ENCODE measurements at places on chromosomes 2 and 18. TPM values are rescaled to one million over a fixed set of nuclear protein-coding genes. Genes with fewer than 3 reads are reported as not detected.
A peak's percentile ranks its signal among the peaks of the same experiment; 100 is the strongest.

KATNAL2 gene
- total RNA-seq, result 4.5 TPM

LYPD1 gene
- 0.40 TPM for total RNA-seq

ALK gene
- total RNA-seq, result not detected

LINC00305 gene
- not detected for total RNA-seq

TCF7L1 gene
- 5.7 TPM for total RNA-seq

LBX2 gene
- 7.7 TPM for total RNA-seq

NEU4 gene
- total RNA-seq, result 109 TPM

DNA sequence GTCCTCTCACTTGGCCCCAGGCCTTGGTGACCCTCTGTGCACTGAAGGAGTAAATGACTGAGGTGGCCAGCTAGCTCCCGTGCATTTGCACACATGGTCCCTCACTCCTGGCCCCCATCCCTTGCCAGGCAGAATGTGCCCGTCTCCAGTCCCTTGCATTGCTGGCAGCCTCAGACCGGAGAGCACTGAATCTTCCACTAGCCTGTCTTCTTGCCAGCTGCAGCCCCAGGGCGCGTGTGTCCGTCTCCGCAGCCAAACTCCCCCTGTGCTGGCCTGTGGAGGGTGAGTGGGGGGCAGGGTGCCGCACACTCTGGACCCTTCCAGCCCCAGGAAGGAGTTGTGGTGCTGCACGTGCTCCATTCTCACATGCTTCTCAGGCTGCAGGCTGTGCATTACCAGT is 35.9 kb downstream of the INPP4A start:
- DNase-seq, result no peak

- no peak for DNase-seq
Observed at GRCh38 chr2:7620255-7620654, 703.0 kb downstream of the RNF144A start.

DNA sequence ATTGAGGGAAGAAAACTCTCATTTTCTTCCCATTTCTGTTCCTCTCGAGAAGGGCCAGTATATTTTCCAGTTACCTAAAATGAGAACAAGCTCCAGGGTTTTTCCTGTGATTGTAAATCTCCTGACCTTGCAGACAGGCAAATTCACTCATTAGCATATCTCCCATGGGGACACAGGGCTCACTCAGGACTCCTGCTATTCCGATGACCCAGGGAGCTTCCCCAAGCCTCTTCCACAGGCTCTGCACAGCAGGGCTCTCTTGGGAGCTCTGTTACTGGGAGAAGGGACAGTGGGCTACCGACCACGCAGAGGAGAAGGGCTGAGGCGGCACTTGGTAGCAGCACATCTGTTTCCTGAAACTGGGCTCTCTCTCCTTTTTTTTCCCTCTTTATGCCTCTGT is 135.2 kb upstream of the CAPN13 start:
- DNase-seq, result no peak

- DNase-seq, result no peak
Observed at GRCh38 chr2:67585400-67585799, 188.3 kb downstream of the ETAA1 start.

DNA sequence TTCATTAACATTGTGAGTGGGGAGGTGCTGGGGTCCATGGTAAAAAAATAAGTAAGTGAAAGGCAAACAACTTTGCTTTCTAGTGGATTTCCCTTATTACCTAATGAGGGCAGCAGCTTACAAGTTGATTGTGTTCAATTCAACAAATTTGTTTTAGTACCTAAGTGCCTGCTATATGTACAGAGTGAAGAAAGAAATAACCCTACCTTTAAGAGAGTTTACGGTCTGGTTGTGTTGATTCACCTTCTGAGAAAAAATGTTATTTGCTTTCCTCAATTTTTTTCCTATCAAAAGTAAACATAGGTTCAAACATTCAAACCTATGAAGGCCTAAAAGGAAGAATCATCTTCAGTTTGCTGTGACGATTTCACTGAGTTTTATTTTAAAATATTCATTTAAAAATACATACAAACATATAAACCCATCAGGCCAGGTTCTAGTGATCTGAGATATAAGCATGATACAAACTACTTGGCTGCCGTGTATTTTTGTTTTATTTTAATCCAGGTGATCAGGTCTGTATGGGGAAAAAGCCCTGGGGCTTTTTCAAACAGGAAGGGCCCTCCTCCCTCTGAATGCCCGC is 1.5 kb upstream of the SPTBN1 start:
- no peak for DNase-seq

DNA sequence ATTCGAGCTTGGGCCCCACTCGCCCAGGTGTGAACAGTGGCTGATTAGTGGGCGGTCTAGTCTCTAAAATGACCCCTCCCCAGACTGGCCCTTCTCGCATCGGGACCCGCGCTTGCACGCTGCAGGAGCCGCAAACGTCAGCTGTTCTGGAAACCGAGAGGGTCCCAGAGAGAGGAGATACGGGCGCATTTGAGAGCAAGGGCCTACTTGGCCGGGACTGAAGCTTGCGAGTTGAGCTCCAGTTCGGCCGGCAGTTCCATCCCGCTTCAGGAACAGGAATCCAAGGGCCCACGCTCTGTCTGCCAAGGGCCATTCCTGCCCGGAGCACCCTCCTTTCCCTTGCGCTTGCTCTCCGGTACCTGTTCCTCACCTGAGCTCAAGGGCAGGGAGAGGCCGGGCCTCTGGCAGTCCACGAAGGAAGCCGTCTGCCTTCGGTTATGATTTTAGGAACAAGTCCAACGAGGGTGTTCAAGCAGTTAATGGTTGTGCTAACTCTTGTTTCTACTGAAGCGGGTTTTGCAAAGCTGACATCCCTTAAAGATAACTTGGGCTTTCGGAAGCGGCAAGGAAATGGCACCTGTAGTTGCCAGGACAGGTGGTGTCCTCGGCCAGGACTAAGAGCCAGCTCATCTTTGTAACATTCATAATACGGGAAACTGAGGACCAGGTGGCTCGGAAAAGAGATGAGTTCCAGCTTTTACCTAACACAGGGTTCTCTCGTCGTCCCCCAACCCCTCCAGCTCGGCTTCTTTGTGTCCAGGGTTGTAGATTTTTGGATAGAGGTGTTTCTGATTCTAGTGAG is 3.9 kb upstream of the DLX1 start:
- DNase-seq, result no peak

- no peak for DNase-seq
Observed at GRCh38 chr2:63589148-63589958, 590 bp downstream of the MDH1 start.

- no peak for DNase-seq
Observed at GRCh38 chr2:2057125-2057721, 273.9 kb downstream of the MYT1L start.

- DNase-seq, result no peak
Observed at GRCh38 chr18:31970617-31971016, 27.7 kb upstream of the TRAPPC8 start.

DNA sequence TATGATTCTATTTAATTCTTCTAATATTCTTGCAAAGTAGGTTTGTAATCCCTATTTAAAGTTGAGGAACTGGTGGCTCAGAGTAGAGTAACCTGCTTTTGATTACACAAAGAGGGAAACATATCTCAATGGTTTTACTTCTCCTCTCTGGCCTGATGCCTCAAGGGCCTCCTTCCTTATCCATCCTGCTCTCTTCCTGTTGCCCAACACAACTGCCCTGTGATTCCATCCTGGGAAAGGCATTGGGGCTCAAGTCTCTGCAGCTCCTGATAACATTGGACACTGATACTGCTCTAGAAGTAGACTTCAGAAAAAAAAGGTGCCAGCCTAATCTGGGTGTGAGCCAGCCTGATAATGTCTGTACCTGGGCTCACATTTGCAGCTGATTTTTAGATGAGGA is 75.8 kb downstream of the RDH14 start:
- DNase-seq, result no peak

DNA sequence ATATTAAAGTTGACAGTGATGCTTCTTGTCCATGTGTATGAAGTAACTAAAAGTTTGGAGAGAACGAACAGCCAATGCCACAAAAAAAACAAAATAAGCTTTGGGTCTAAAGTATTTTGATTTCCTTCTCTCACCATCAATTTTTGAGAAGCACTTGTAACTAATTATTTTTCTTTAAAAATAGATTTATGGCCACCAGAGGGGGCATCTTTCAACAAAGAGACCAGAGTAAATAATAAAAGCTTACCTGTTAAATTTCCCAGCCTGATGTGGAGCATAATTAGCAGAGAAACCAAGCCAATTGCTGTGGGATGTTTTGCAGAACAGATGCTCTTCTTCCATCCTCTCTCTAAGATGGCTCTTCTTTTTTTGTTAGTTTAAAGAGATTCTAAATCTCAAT is 29.0 kb downstream of the LINC00305 start:
- DNase-seq, result no peak

DNA sequence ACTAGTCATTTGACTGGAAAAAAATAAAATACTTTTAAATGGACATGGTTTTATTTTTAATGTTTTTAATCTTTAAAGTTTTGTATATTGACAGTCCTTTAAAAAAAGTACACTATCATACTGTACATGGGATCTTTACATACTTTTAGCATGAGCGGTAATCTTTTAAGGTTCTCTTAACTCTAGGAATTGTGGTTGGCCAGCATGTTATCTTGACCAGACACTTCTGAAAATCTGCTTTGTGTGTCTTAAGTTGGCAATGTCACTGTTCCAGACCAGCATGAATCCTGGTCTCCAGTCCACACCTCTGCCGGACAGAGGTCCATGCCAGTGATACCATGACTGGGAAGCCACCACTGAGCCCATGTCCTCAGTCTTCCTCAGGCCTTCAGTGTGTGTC is 17.7 kb downstream of the ITGB1BP1 start:
- peak; percentile 8 for DNase-seq

DNA sequence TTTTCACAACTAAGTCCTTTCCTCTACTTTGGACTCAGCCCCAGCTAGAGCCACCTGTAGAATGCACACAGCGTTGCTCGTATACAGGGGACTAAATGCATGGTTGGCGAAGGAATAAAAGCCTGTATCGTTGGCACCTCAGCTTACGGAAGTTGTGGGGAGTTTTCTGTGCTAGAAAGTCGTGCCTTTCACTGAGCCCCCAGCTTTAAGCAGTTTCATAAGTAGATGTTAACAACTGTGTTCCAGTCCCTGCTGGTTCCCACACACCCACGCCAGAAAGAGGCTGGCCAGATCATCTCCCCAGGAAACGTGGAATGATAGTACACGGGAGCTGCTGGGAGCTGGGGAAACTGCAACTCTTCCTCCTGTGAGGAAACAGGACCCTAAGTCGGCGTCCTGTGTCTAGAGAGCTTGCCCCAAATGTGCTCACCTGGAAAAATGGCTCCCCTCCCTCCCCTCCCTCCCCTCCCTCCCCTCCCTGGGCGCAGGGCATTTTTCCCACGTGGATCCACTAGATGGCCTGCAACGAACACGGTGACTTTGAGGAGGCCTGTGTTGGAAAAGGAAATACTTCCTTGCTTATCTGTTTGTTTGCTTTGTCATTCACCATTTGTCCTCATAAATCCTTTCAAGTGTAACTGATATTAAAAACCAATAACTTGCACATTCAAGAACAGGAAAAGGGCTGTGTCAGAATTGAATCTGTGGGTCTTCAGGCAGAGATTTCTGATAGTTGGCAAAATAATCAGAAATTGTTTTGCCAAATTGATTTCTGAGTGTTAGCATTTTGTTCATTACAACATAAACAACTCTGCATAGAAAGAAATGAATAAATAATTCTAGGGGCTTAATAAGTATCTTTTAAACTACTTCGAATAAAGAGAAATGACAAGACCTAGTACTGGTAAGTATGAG is 43.9 kb upstream of the RFX8 start:
- DNase-seq, result peak; percentile 65

- no peak for DNase-seq
Observed at GRCh38 chr2:239979243-239980023, 45.7 kb downstream of the NDUFA10 start.

- DNase-seq, result no peak
Observed at GRCh38 chr2:141911485-141912066, 219.2 kb downstream of the LRP1B start.

DNA sequence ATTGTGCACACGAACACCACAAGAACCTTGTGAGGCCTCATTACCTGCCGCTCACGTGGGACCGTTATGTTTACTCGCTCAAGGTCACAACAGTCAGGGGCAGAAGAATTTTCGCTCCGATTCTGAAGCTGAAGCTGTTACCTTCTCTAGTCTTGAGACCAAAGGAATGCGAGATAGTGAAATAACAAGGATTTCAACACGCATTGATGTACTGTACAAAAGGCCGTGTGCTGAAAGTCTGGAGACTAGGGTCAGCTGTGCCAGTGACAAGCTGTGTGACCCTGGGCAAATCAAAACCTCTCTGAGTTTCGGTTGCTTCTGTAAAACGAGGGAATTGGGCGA is 583 bp downstream of the NEMP2 start:
- peak; percentile 61 for DNase-seq

DNA sequence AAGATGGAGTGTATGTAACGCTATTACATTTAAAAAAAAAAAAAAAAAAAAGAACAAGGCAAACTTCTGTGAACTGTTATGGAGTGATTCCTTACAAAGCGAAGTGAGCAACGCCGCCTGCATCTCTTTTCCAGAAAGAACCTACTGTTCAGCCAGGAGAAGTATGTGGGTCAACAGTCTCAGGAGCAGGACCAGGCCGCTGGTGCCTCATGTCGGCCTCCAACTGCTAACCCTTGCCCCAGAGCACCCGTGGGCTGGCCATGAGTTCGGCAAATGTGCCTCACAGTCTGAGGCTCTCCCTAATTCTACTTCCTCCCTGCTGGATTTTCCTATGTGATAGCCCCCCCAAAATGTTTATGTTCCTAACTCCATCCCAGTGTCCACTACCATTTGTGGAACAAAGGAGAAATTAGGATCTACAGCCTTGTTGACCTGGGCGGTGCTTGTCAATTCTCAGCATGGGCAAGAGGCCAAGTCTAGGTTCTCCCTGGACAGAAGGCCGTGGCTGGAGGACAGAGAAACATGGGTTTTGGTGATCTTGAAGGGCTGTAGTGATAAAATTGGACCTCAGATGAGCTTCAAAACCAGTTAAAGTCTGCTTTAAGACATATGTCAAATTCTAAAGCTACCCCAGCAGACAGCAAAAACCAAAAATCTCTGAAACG is 15.9 kb downstream of the FAM168B start:
- DNase-seq, result peak; percentile 75

DNA sequence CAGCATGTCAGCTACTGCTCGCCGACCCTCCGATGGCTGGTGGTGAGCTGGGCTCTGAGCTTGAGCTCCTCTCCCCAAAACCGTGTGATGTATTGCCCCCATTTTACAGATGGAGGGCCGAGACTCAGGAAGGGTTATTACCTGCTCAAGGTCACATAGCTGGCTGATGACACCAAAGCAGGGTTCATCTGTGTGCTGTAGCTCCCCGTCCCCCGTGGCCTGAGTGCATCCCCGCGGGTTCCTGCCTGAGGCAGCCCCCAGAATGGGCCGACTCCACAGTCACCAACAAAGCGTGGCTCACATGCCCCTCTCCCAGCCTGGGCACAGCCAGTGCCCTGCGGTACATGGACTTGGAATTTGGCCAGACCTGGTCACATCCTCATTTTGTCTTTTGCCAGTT is 198.6 kb downstream of the TFCP2L1 start:
- no peak for DNase-seq

DNA sequence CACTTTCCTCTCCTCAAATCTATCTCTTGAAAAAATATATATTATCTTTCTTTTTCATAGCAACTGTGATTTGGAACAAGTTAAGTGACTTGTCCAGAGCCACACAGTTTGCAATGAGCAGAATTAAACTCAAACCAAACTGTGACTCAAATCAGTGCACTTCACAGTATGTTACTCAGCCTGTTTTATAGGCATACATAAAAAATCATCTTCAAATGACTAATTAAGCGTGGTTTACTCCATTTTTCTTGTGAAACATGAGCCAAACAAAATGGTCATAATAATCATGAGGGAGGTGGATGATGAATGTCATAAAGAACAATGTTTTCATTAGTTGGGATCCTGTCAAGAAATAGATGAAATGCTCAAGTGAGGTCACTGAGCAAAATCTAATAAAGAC is 6.1 kb upstream of the CCDC178 start:
- no peak for DNase-seq

- no peak for DNase-seq
Observed at GRCh38 chr2:228777855-228778355, 493.2 kb downstream of the PID1 start.
